ENCODE measurements at places on chromosomes 6 and 20. TPM values are rescaled to one million over a fixed set of nuclear protein-coding genes. Genes with fewer than 3 reads are reported as not detected.

- no peak for DNase-seq
Measured at GRCh38 chr6:169931261-169931660, 179.8 kb downstream of the ERMARD start.

DNA sequence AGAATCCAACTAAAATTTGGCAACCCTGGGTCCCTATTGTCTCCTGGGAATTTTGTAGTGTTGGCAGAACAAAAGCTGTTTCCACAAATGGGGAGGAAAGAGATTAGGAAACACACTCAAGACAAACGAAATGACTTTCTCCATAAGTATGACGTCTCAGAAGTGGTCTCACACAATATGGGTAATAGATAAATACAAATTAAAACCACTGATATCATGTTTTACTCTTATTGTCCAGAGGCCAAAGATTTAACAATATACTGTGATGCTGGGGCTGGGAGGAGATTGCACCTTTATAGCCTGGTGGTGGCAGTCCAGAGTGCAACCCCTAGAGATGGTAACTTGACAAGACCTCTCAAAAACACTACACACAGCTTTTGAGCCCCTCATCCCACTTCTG, 18.6 kb downstream of the FKBP1A start:
- DNase-seq, result no peak

DNA sequence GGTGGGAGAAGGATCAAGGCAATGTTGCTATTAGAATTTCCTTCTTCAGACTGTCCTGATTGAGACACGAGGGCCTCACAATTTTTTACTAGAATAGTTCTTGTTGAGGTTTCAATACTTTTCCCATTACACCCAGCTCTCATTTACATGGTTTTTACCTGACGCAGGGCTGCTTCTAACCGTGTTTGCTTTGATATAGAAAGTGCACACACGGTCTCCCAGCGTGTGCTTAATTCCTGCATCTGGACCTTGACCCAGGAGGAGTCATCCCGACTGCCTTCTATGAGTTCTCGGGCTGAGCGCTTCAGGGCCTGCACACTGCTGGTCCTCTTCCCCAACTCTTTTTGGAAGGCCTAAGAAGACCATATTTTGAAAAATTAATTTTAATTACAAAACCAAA, 160.2 kb downstream of the DST start:
- DNase-seq, result no peak

DNA sequence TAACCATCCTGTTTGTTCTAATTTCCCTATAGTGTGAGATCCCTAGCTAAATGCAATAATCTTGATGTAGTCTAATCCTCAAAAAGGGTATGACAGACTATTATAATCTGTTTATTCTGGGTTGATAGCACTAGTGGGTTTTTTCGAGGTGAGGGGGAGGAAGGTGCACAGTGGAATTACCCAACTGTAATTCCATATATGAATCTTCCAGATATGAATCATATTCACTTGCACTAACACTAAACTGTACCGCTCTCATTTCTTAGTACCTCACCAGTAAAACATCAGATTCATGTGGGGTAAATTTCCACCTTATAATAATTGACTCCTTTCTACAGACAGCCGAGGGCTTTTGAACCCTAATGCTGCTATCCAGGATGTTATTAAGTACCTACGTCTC, 16.5 kb downstream of the NCOA7 start:
- DNase-seq, result no peak

DNA sequence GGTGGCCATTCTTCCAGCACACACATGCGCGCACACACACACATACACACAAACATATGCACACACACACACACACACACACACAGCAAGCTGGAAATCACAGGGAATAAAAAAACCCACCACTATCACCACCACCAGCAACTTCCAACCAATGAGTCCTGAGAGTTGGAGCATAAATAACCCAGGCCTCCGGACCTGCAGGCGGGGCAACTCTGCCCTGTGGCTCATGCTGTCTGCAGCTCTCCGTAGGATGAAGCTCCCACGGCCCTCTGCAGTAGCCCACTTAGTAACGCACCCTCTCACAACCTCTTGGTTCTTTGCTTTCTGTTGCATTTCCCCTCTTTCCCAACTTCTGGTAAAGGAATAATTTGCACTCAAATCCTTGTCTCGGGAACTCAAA, 275.2 kb downstream of the PREX1 start:
- no peak for DNase-seq

DNA sequence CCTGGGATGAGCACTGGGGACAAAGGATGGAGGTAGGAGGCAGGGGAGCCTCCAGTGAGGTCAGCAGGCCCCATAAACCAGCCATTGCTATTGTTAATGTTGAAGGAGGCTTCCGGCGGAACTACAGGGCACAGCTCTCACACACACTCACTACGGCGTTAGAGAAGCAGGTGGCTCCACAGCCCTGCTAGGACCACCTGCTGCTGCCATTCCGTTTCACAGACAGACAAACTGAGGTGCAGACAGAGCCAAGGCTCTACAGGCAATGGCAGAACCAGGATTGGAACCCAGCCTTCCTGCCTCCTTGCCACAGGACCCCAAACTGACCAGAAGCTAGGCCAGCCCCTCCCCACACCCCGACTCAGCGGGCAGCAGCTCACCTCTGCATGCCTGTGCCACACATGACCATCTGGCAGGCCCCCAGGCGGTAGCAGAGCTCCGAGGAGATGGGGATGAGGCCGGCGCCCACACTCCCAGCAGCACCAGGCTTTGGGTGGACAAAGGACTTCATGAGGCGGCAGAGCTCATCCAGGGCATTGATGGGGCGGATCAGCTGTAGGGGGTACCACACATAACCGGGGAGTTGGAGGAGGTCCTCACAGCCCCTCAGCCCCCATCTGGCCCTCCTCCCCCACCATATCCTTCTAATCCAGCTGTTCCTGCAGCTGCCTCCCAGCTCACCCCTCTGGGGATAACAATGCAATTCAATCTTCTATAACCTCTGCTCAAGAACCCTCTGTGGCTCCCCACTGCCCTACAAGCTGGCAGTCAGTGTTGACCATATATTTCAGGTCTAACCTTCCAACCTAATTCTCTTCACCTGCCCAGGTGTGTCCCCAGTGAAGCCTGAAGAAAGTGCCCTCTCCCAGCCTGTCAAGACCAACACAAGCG, 198.5 kb downstream of the PREX1 start:
- no peak for DNase-seq

GRCh38 chr6:69038841-69039240, 403.8 kb downstream of the ADGRB3 start:
- DNase-seq, result no peak

The OVOL2 gene
- total RNA-seq, result 7.2 TPM

The RPP40 gene
- 10.8 TPM for total RNA-seq

The AVP gene
- total RNA-seq, result 1.3 TPM

The NKAPL gene
- 19.1 TPM for total RNA-seq

The BIRC7 gene
- 0.24 TPM for total RNA-seq

The GTSF1L gene
- 202 TPM for total RNA-seq

All from testis (tissue), 5 donors.